ENCODE measurements at places on chromosomes 5 and 9.

- DNase-seq: no peak
Observed at GRCh38 chr9:89654025-89654662, 49.3 kb downstream of the GADD45G start.

GRCh38 chr5:111834926-111835599 lies 78.1 kb upstream of the NREP start:
- DNase-seq: no peak

DNA sequence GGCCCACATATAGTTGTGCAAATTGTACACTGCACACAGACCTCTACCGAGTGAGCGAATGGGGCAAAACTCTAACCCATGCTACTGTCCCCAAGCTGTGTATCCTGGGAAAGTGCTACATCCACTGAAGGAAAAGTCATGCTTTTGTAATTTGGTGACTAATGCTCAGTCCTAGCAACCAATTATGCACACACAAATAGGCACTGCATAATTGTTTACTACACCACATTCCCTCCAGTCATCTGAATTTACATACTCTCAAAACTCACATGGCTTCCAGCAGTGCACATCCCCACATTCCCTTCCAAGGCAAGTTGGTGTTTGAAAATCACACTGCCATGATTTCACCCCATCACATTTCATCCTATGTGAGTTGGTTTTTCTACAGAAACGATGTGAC lies 125.9 kb upstream of the OSMR start:
- DNase-seq: no peak

DNA sequence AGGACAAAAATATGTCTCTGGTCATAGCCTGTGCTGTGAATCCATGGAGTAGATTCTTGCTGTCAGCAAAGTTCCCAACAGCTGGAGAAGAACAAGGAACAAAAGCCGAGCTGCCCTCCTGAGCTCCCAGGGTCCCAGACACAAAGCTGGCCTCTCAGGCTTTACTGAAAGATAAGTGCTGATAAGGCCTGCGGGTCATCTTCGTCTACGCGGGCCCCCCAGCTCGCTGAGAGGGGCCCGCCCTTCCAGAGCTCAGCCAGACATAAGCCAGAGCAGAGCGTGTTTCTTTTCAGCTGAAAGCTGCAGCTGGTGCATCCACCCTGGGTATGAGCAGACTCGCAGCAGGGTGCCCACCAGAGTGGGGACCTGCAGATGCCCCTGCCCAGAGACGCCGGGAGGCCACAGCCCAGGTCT lies 84.7 kb downstream of the HSD17B3 start:
- no peak for DNase-seq

DNA sequence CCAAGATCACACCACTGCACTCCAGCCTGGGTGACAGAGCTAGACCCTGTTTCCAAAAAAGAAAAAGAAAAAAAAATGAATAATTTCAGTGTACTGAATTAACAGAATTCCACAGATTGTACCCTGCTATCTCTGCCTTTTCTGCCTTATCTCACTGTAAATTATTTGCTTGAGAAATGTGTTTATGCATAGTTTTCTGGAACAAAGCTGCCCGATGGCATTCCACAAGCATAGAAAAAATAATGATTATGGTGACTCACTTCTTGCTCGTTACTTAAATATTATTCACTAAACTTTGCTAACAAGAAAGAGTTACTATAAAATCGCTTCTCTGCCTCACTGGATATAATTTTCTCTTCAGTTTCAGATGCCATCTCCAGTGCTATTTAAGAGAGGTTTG lies 88.7 kb upstream of the FAM169A start:
- DNase-seq: no peak

GRCh38 chr5:60161340-60161934 lies 267.9 kb upstream of the PDE4D start:
- DNase-seq: no peak

DNA sequence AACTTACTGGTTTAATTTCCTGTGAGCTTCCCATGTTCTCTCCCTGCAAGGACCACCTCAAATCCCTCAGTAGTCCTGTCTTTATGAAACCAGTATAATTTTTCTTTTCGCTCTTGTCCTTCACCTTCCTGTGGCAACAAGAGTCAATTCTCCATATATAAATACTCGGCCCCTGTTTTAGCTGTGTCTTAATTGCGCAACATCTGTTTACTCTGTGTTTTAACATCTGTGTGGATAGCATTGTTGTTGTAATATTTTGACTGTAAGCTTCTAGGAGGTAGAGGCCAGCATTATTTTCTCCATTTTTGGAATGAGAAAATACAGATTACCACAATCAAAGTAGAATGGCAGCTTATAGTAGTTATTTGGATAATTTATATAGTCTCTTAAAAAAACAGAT lies 30.2 kb upstream of the CDKN2B start:
- DNase-seq: no peak

GRCh38 chr9:81683704-81684103 lies 5.6 kb downstream of the TLE1 start:
- DNase-seq: no peak

GRCh38 chr5:28156981-28157380 lies 1118.6 kb upstream of the CDH9 start:
- DNase-seq: no peak

DNA sequence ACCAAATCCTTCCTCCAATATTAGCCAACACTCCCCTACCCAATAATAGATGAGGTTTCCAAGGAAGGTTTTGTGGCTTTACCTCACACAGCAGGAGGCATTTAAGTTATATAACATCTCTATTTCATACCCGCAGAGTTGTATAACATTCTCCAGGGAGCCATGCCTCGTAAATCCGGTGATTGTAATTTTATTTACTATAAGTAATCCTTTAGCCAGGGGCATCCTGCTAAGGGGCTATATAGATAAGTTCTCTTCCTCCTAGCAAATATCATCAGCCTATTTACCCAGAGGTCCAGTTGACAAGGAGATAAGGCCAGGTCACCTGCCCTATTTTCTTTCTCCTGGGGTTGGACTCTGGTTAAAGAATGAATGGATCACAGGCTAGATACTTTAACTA lies 2051.0 kb downstream of the EFNA5 start:
- DNase-seq: no peak

GRCh38 chr5:62316176-62316502 lies 10.1 kb downstream of the KIF2A start:
- DNase-seq: no peak

DNA sequence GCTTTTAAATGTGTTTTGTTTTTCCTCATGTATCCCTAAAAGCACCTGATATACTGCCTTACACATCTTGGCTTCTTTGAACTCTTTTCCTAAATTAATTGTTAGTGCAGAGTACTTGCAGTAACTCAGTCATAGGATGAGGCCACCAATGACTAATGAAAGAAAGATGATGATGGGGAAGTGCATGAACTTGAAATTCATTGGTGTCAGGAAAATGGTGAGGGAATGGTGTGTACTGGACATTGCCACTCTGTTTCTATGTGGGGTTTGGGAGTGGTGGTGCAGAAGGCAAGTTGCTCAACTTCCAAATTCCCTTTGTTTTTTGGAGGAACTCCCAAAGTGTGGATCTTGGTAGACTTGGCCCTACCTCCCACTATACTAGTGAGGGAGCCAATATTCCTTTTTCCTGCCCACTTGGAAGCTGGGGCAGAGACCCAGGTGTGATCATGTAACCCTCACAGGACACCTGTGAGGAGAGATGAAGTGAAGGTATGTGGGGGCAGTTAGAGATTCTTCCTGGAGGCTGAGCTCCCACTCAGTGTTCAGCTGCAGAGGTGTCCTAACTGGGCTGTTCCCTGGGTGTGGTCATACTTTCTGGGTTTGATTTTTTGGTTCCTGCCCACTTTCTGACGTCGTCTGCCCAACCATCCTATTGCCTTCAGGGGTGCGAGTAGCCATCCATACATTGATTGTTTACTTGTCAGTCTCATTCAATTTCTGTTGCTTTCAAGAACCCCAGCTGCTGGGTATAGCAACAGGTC lies 298.5 kb downstream of the MAST4 start:
- no peak for DNase-seq

Measured in activated gamma-delta T cell (primary cell).